ENCODE measurements at places on chromosomes 11 and 22.

DNA sequence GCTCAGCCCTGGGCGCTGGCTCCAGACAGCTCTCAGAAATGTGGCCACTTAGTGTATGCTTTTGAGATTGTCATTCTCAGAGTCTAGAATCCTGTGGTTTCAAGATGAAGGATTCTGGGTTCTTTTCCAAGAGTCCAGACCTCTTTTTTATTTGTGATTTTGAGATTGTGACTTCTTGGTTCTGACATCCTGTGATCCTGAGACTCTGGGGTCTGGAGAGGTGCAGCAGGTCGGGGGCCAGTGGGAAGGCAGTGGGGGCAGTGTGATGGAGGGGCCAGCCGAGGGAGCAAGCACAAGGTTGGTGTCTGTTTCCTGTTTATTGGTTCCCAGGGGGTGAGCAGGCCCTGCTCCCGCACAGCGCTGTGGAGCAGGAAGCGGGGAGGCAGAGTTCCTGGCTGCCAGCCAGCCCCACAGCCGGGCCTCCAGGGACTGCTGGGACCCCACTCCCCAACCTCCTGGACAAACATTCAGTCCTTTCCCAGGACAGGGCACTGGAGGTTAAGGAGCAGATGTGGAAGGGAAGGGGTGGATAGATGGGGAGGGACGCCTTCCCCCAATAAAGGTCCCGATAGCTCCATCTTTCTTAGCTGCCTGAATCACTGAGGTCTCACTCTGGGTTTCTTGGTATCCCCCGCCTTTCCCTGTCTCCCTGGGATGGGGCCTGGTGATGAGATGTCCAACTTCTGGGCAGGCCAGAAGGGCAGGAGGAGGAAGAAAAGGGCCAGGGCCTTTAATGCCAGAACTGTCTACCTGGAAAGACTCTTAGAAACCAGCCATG lies 13.7 kb downstream of the ARHGEF17 start:
- DNase-seq: no peak

DNA sequence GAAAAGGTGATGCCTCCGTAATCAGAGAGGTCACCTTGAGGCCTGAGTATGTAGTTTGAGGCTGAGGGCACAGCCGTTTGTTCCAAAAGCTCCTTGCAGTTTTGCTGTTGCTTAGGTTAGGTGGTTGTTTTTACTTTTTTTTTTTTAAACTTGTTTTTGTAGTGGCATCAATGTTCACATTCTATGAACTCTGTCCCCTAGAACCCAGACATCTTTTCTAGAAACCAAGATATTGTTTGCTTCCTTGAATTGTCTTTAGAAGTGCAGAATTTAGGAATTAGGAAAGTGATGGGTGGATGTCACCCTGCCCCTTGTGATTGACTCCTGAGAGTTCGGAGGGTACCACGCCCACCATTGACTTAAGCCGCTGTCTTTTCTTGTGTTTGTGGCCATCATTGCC lies 35.7 kb upstream of the ETS1 start:
- DNase-seq: no peak

- DNase-seq: peak; percentile 71
These were observed 53.8 kb upstream of the MPEG1 start for GRCh38 chr11:59266491-59266890.

DNA sequence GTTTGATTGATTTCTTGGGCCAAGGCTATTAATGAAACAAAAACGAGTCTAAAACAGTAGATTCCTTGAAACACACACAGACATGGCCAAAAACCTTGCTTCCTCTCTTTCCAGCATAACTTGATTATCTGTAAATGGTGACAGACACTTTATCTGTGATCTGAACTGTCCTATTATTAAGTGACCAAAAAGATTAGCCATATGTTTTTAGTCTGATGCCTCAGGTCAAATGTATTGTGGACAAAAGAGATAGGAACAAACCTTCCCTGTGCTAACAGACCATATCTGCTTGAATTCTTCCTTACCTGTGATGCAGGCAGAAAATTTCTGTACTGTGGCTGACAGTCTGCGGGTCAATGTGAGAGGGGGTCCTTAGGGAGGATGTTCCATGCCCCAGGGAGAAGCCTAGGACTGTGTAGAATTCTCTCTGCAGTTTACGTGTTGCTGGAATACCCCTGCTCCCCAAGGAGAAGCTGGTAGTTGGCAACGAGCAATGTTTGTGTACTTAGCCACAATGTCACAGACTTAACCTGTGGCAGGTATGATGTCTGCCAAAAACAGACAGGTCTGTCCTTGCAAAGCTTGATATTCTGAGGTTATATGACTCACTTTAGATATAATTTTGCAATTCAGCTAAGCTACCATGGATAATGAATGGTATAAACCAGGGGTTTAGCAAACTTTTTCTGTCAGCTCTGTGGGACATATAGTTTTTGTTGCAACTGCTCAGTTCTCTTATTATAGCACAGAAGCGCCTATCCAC lies 31.2 kb downstream of the C11orf71 start:
- peak; percentile 14 for DNase-seq

GRCh38 chr11:27213232-27213660 lies 149.8 kb downstream of the CCDC34 start:
- peak; percentile 60 for DNase-seq

Measured in RWPE1 (cell line).